ENCODE measurements at places on chromosomes 7 and 10.

DNA sequence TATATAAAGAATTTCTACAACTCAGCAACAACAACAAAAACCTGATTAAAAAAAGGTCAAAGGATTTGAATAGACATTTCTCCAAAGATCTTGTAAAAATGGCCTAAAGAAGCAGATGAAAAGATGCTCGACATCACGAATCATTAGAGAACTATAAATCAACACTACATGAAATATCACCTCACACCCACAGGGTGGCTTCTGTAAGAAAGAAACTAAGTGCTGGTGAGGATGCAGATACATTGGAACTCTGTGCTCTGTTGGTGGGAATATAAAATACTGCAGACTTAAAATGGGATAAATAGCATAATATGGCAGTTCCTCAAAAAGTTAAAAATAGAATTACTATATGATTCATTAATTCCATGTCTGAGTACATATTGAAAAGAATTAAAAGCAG is 38.3 kb upstream of the CDCA7L start:
- DNase-seq = no peak

GRCh38 chr7:33287738-33288137 is 158.4 kb downstream of the BBS9 start:
- no peak for DNase-seq

DNA sequence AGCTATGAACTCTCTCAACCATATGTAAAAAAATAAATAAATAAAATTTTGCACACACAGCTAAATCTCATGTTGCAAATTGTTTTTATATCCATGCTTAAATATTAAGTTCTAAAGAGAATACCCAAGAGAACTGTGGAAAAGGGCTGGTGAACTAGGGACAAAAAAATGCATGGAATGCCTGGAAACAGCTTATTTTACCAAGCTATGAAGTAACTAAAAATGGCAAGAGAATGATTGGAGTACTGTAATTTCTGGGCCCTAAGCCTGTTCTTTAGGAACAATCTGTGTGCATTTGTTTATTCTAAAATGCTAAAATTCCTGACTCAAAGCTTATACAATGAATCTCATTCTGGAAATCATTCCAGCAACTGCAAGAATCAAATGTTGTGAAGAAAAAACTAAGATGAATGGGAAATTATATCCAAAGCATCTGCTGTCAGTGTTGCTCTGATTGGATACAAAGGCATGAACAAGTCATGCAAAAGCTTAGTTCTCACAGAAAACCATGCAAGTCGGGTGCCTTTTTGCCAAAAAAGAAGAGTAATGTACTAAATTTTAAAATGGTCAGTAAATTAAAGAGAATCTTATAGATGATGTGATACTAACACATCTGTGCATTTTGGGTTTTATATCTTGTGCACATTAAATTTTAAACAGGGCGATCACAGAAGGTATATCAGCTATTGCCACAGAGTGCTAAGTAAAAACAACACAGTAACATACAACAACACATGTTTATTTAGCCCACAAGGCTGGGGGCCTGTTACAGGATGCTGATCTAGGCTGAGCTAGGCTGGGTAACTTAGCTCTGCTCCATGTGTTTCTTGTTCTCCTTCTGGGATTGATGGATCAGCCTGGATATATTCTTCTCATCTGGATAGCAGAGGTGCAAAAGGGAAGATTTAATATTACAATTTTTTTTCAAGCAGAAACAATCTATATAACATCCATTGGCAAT is 453.5 kb upstream of the SEMA3A start:
- DNase-seq = peak; percentile 70

DNA sequence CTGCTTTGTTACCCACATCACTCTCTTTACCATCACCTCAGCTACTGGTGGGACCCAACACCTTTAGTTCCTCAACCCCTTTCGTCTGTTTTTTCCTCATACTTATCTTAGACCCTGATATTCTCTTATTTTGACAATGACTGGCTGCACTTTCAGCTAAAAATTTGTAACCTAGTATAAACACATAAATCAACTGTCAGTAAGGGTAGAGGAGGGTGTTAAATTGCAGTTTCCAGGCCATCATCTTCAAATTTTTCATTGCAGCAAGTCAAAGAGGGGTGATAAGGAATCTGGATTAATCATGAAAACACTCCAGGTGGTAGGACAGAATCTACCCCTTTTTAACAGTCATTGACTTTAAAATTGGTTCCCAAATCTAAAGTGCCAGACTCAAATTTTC is 27.9 kb downstream of the SEMA3D start:
- no peak for DNase-seq

- no peak for DNase-seq
These were observed 15.2 kb upstream of the CAMK1D start for GRCh38 chr10:12334186-12334530.

GRCh38 chr7:17932770-17933169 is 7.5 kb downstream of the SNX13 start:
- no peak for DNase-seq

- DNase-seq = no peak
These were observed 116.5 kb upstream of the TNS3 start for GRCh38 chr7:47698386-47698785.

DNA sequence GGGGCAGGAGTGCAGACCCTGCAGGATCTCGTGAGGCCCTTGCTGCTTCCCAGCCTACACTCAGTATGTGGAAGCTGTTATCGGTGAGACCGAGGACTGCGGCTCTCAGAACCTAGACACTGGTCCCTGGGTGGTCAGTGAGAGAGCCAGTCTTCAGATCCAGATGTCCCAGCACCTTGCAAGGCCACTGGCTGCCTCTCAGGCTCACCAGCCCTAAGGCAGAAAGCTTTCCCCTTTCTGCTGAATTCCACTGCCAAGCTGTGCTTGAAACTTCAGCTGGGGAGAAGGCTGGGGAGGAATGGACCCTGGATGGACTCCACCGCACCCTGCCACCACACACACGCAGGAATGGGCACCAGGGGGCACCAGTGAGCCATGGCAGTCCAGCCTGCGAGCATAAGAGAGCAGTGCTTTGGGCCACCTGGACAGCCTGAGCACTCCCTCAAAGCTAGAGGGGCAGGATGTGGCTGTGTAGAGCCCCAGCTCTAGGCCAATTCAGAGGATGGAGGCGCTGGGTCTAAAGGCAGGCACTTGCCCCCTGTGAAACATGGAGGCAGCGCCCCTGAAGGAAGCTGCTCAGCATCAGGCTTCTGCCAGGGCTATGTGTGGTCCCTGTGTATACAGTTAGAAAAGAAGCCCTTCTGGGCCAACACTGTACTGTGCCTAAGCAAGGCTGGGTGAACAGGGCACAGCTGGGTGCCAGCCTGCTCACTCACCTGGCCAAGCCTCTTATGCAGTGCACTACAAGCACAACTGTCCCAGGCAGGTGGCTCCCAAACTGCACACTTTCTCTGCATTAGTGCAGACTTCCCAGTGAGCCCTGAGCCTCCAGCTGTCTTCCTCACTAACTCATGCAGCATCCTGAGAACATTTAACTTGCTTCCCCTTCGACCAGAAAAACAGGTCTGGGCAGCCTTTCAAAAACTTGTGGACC is 21.6 kb downstream of the TMEM72 start:
- DNase-seq = peak; percentile 76

GRCh38 chr7:66202441-66202840 is 2.7 kb upstream of the TPST1 start:
- no peak for DNase-seq

- DNase-seq = no peak
These were observed 101.9 kb upstream of the LRRN3 start for GRCh38 chr7:110988890-110989501.

GRCh38 chr7:98921608-98922372 is 43.5 kb downstream of the TRRAP start:
- no peak for DNase-seq

- no peak for DNase-seq
These were observed 783.8 kb downstream of the NXPH1 start for GRCh38 chr7:9217204-9217603.

- DNase-seq = no peak
These were observed 158.0 kb upstream of the TNS3 start for GRCh38 chr7:47739891-47740290.

GRCh38 chr7:55594870-55595269 is 22.6 kb upstream of the VOPP1 start:
- DNase-seq = no peak

GRCh38 chr7:39501358-39501757 is 64.8 kb upstream of the YAE1 start:
- DNase-seq = no peak

DNA sequence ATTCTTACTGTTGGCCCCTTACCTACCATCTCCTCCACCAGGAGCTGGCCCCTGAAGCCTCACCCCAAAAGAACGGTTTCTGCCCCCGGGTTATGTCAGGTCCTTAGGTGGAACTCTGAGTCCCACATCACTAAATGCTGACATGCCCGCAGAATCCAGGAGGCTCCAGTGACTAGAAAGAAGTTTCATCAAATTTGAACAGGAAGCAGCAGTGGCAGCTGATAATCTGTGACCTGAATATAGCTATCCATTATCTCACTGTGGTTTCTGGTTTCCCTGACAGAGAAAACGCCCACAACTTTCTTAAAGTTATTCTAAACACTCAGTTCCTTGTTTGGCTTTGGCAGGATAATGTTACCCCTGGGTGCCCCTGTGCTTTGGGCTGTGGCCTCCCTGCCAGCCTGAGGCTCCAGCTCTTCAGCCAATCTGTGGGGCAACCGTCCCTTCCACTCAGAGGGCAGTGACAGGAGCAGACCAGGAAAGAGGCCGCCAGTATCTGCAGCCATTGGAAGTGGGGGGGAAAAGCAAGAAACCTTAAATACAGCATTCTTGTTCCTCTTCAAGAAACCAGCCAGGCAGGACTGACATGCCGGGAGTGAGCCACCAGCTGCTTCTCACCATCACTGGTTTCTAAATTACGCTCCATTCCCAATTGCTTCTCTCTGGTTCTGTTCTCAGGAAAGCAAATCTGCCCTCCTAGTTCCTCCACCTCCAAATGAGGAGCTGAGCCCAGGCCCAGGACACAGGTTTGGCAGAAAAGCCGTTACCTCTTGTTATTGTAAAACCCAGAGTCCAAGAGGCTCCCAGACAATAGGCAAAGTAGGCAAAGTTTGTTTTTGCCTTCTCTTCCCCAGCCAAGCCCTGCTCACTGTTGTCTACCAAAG is 41.2 kb upstream of the VCL start:
- DNase-seq = peak; percentile 33

- peak; percentile 52 for DNase-seq
These were observed 1.1 kb upstream of the GTF2I start for GRCh38 chr7:74656441-74656836.

DNA sequence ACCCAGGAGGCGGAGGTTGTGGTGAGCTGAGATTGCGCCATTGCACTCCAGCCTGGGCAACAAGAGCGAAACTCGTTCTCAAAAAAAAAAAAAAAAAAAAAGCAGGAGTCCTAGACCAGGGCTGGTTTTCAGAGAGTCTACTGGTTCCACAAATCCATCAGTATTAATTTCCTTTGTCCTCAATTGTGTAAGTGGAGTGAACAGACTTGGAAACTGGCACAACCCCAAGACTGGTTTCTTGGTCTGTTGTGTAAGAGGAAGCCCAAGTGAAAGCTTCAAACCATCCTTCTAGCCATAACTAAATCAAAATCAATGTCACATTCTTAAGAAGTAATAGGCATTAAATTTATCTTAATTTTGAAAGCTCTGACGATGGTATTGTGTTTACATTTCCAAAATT is 213.6 kb downstream of the DGKI start:
- DNase-seq = no peak

DNA sequence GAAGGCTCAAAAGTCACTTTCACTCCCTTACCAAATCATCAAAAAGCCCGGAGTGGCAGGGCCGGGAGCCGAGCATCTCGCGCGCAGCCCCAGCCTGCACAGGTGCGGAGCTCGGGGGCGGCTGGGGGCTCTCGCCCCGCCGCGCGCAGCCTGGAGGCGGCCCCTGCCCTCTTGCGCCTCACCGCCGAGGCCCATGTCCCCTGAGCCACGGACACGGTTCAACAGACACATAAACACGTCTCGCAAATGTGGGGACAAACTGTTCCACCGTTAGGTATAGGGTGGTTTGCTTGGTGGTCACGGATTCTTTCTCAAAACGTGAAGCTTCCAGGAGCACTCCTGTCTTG is 700 bp downstream of the GSAP start:
- DNase-seq = no peak

DNA sequence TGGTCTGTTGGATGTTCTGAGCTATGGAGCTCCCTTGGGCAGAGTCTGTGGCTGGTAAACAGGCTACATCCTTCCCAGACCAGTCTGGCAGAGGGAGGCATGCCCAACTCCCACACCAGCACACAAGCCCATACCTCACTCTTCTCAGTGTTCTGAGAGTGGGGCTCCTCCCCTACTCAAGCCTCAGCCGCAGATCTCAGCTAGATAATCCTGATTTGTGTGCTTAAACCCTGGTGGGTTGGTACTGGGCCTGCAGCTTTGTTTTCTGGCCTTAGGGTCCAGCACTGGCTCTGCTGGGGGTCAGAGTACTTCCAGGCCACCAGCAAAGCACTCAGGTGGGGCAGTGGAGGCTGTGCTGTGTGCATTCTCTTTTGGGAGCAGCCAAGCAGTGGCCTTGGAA is 70.4 kb downstream of the MGAM2 start:
- no peak for DNase-seq

DNA sequence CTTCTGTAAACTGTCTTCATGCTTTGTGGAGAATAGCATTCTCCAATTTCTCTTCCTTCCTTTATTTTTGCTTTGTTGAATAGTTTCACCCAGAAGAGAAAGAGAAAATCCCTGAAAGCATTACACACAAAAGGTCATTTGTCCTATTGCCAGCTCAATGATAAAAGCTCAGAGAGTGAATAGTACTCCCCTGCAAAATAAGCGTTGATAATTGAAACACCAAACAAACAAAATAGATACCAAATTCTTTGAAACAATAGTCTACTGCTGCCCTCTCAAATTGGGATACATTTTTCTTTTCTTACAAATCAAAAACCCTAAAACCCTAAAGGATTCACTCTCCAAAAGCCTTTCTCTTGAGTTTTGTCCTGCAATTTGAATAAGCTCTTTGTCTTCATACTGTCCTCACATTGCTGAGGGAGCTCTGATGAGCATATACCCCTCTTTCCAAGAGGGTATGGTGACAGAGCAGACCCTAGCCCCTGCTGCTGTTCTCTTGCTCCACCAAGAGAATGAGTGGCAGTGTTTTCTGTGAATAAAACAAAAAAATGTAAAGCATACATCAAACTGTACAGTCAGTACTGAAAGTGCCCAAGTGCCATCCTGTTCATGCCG is 134.4 kb downstream of the CSTF2T start:
- DNase-seq = no peak

DNA sequence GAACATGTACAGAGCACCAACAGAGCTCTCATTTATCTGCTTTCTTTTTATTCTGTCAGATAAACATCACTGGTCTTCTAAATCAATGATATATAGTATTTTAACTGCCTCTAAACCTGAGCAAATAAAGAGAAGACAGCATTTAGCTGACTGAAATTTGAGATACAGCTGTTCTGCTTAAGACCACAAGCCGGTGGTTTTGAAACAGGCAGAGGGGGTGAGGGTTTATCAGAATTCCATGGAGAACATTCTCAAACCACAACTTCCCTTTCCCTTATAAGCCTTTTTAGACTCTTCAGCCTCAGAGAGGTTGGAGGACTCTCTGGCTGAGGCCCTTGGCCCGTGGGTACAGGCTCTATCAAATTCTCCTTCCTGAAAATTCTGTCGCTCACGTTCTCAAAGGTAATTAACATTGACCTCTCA is 87.4 kb upstream of the RSU1 start:
- DNase-seq = no peak

Data from endothelial cell of umbilical vein (primary cell).